Aorta (tissue), 5 donors: ENCODE measurements at places on chromosomes 4 and X. TPM values are rescaled to one million over a fixed set of nuclear protein-coding genes. Genes with fewer than 3 reads are reported as not detected.

PAK3 gene
- total RNA-seq, result 24.5 TPM

- H3K27me3 ChIP-seq, result no peaks in the 10 kb centered on the region
- DNase-seq, result no peak
- H3K4me3 ChIP-seq, result no peak overlapping the region
- H3K27ac ChIP-seq, result no peak overlapping the region
These were observed 8.0 kb downstream of the MAN2B2 start for GRCh38 chr4:6582889-6583490.

- no peaks in the 10 kb centered on the region for H3K4me1 ChIP-seq
- no peak overlapping the region for H3K4me3 ChIP-seq
- DNase-seq, result no peak
- H3K27ac ChIP-seq, result no peak overlapping the region
- no peaks in the 10 kb centered on the region for H3K36me3 ChIP-seq
These were observed 185.8 kb upstream of the SLIT2 start for GRCh38 chr4:20065952-20066351.

- no peaks in the 10 kb centered on the region for H3K36me3 ChIP-seq
- no peak overlapping the region for H3K27ac ChIP-seq
- H3K4me1 ChIP-seq, result no peaks in the 10 kb centered on the region
- no peak for DNase-seq
- H3K4me3 ChIP-seq, result no peak overlapping the region
- H3K27me3 ChIP-seq, result no peaks in the 10 kb centered on the region
These were observed 117.6 kb downstream of the PALLD start for GRCh38 chr4:168614281-168615057.

DNA sequence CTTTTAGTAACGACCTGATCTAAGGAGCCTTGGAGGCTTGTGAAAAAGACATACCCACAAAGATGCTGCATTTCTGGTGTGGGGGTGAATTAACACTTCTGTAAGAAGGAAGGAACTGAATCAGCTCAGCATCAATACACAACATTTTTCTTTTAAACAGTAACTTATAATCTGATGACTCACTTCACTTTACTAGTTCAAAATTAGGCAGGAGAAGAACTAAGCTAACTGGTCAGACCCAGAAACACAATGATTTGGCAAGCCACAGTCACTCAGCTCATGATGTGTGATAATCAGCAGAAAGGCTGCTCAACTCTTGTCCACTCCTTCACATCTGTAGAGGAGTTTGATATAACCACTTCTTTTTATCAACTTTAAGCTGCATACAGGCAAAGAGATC is 4.6 kb downstream of the MMAA start:
- no peak overlapping the region for H3K4me3 ChIP-seq
- no peak for DNase-seq
- no peaks in the 10 kb centered on the region for H3K27me3 ChIP-seq
- H3K36me3 ChIP-seq, result no peaks in the 10 kb centered on the region
- no peak overlapping the region for H3K27ac ChIP-seq

- H3K27me3 ChIP-seq, result no peaks in the 10 kb centered on the region
- H3K36me3 ChIP-seq, result no peaks in the 10 kb centered on the region
- DNase-seq, result no peak
- H3K4me1 ChIP-seq, result no peaks in the 10 kb centered on the region
These were observed 642.8 kb upstream of the DIPK2B start for GRCh38 chrX:45843518-45843917.

NSG1 gene
- 0.58 TPM for total RNA-seq

GRCh38 chrX:10569946-10570345 is 50.4 kb downstream of the MID1 start:
- H3K27me3 ChIP-seq, result no peaks in the 10 kb centered on the region
- no peak overlapping the region for H3K27ac ChIP-seq
- no peak overlapping the region for H3K4me3 ChIP-seq
- H3K4me1 ChIP-seq, result peaks cover 2% of the 10 kb centered on the region
- DNase-seq, result no peak

GRCh38 chr4:188778905-188779304 is 639.7 kb downstream of the TRIML1 start:
- no peak overlapping the region for H3K4me3 ChIP-seq
- no peaks in the 10 kb centered on the region for H3K4me1 ChIP-seq
- H3K27ac ChIP-seq, result no peak overlapping the region

ARHGAP36 gene
- not detected for total RNA-seq

- no peaks in the 10 kb centered on the region for H3K4me1 ChIP-seq
- H3K27ac ChIP-seq, result no peak overlapping the region
- H3K4me3 ChIP-seq, result no peak overlapping the region
- no peaks in the 10 kb centered on the region for H3K27me3 ChIP-seq
- H3K36me3 ChIP-seq, result no peaks in the 10 kb centered on the region
These were observed 16.7 kb upstream of the GBA3 start for GRCh38 chr4:22676063-22676462.

DNA sequence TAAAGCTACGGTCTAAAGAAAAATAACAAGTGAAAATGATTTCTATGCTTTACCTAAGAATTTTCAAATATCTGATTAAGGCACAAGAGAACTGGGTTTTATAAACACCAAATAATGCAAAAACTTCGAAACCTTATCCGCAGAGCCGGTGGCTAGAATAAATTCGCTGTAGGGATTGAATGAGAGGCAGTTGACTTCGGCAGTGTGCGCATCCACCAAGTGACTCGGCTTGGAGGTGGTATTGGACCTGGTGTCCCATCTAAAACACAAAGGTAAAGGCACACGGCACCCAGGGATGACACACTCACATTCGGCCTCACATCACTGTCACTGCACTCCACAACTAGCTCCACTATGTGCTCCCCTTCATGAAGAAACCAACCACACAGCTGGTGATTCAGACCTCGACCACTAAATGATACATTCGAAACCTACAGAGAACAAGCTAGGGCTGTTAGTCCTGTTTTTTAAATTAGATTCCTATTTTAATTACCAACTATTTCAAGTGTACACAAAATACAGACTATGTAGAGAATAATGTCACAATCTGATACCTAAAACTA is 17.5 kb downstream of the RBBP7 start:
- H3K27me3 ChIP-seq, result no peaks in the 10 kb centered on the region
- H3K27ac ChIP-seq, result no peak overlapping the region
- H3K4me1 ChIP-seq, result no peaks in the 10 kb centered on the region
- peaks cover 7% of the 10 kb centered on the region for H3K36me3 ChIP-seq

AFM gene
- total RNA-seq, result not detected

DNA sequence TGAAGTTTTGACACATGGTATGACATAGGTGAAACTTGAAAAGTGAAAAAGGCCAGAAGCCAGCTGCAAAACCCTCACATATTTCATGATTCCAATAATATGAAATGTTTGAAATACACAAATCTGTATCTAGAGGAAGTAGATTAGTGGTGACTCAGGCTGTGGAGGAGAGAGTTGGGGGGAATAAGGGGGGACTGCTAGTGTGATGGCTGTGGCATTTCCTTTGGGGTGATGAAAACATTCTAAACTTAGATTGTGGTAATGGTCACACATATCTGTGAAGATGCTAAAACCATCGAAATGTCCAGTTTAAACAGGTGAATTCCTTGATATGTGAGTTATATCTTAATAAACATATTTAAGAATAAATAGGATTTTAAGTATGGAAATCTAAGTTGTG is 343.5 kb upstream of the SFRP2 start:
- no peak overlapping the region for H3K27ac ChIP-seq
- no peaks in the 10 kb centered on the region for H3K4me1 ChIP-seq
- no peaks in the 10 kb centered on the region for H3K27me3 ChIP-seq
- H3K36me3 ChIP-seq, result no peaks in the 10 kb centered on the region
- no peak for DNase-seq

DNA sequence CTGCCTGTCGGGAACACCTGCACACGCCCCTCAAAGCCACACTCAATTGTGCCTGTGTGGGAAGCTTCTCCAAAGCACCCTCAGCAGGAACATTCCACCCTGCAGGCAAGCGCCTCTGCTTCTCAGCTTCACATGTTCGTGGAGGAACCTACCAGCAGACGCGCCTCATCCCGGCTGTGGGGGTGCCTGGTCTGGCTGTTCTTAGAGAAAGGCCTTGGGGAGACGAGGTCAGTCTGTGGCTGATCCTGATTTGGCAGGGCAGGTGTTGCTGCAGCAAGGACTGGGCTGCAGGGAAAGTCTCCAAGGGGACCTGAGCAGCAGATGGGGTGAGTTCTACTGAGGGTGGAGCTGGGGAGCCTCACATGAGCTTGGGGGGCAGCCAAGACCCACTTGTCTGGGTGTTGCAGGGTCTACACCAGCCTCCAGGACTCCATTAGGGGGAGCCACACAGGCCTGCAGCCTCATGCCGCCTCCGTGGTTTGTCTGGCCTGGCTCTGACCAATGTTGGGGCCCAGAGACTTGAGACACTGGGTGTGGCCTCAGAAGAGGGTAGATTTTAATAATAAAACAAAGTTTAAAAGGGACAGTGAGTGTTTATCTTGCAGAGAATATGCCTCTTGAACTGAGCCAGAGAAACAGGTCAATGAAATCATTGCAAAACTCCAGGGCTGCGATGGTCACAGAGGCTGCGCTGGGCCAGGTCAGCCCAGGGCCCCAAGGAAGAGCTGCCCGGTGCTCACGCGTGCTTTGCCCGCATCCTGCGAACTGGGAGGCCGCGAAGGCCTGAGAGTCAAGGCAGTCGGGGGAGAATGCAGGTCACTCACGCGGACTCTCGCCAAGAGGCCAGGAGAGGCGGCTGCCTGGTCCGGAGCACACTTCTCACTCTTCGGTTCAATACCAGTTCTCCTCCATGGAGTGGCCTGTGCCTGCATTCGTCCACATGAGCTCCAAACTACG is 21.1 kb downstream of the RNF212 start:
- H3K4me1 ChIP-seq, result no peaks in the 10 kb centered on the region
- H3K27me3 ChIP-seq, result no peaks in the 10 kb centered on the region
- H3K27ac ChIP-seq, result no peak overlapping the region
- no peak for DNase-seq
- H3K4me3 ChIP-seq, result no peak overlapping the region
- no peaks in the 10 kb centered on the region for H3K36me3 ChIP-seq

ZFP42 gene
- not detected for total RNA-seq

ERAS gene
- total RNA-seq, result not detected

DNA sequence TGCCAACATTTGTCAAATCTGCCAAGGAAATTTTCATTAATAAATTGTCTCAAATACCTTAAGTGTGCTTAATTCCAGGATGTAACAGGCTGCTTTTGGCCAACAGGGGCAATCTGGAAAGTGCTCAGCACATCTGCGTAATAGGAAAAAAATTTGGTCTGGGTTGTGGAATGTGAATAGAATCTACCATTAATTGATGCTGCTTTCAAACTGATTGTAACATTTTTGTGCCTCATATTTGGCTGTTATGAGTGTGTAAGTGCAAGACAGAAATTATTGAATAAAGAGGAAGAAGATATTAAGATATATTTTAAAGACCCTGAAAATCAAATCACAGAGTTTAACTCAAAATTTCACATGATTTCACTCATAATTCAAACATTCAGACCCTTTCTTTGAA is 41.1 kb downstream of the REELD1 start:
- no peak overlapping the region for H3K4me3 ChIP-seq
- H3K36me3 ChIP-seq, result no peaks in the 10 kb centered on the region

BEND4 gene
- total RNA-seq, result 0.15 TPM

DNA sequence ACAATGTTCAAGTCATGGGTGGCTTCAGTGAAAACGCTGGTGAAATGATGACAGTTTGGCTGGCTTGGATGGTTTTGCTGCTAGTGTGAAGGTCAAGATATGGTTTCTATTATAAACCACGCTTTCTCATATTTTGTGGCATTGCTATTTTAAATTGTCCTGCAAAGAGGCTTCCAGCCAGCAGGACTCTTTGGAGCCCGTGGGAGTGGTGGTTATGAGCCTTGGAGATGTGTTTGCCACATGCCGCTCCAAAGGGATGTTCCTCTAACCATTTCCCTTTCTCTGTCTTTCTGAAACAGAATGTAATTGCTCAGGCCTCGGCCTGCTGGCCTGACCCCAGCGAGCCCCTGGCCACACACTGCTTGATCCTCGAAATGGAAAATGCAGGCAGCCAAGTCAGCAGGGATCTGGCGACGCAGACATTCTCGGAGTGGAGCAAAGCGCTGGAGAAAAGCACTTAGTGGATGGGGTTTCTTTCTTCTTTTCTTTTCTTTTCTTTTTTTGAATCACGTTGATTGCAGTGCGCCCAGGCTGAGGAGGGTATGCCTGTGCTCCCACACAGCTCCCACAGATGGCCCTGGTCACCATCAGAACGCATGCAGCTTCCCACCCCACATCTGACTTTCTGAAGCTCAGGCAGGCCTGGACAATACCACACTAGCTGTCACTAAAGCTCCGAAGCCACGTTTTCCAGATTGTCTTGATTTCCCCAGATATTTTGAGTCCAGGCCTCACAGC is 114.0 kb downstream of the ENPP6 start:
- no peaks in the 10 kb centered on the region for H3K27me3 ChIP-seq
- no peaks in the 10 kb centered on the region for H3K36me3 ChIP-seq
- DNase-seq, result no peak
- no peak overlapping the region for H3K4me3 ChIP-seq
- H3K27ac ChIP-seq, result peak overlapping the region; percentile 5

IBSP gene
- not detected for total RNA-seq

HPSE gene
- total RNA-seq, result 5.0 TPM

HERC5 gene
- 9.8 TPM for total RNA-seq

DNA sequence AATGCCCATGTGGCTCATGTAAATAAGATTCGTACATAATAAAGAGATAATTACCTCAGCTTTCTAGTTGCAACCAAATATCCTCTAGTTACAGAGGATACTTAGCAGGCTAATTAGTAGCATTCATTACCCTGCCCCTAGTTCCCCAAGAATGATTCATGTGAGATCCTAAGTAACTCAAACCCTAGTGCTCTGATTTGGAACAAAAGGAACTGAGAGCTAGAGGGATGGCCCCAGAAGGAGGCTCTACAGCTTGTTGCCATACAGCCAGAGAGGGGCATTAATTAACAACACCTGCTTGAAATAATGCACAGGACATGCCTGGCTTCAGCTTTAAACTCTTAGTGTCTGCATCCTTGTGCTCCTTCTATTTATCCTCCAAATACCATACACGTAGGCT is 32.6 kb upstream of the CBR4 start:
- H3K4me1 ChIP-seq, result no peaks in the 10 kb centered on the region
- no peak overlapping the region for H3K27ac ChIP-seq
- DNase-seq, result no peak
- H3K36me3 ChIP-seq, result no peaks in the 10 kb centered on the region
- H3K27me3 ChIP-seq, result no peaks in the 10 kb centered on the region

DNA sequence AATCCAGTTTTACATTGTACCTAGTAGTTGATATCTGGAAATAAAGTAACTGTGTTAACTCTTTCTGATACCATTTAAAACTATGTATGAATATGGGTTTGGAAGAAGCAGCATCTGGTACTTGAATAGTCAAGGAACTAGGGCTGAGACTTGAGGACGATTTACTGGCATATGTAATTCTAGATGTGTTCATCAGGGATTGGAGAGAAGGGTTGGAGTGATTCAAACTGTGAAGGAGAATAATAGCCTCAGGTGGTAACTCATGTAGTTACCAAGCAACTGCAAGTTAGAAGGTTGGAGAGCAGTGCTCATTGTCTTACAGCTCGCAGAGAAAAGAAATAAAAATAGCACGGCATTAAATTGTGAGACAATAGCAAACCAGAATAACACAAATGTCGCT is 29.5 kb upstream of the TXLNG start:
- no peak overlapping the region for H3K27ac ChIP-seq
- no peak overlapping the region for H3K4me3 ChIP-seq
- no peak for DNase-seq
- H3K4me1 ChIP-seq, result no peaks in the 10 kb centered on the region
- H3K27me3 ChIP-seq, result no peaks in the 10 kb centered on the region

- no peaks in the 10 kb centered on the region for H3K36me3 ChIP-seq
- no peak overlapping the region for H3K27ac ChIP-seq
- no peak for DNase-seq
- no peak overlapping the region for H3K4me3 ChIP-seq
- no peaks in the 10 kb centered on the region for H3K27me3 ChIP-seq
These were observed 40.1 kb upstream of the TRPC3 start for GRCh38 chr4:121991968-121992367.

GRCh38 chr4:112128452-112128851 is 16.8 kb upstream of the FAM241A start:
- H3K27me3 ChIP-seq, result no peaks in the 10 kb centered on the region
- H3K4me3 ChIP-seq, result no peak overlapping the region
- H3K27ac ChIP-seq, result no peak overlapping the region
- no peaks in the 10 kb centered on the region for H3K4me1 ChIP-seq
- no peak for DNase-seq
